ENCODE measurements at places on chromosomes 1 and 21.

- no peaks in the 10 kb centered on the region for H3K27me3 ChIP-seq
- peak overlapping the region; percentile 60 for H3K27ac ChIP-seq
- H3K4me1 ChIP-seq = peaks cover 16% of the 10 kb centered on the region
Measured at GRCh38 chr1:89953131-89953626, 41.7 kb upstream of the ZNF326 start.

DNA sequence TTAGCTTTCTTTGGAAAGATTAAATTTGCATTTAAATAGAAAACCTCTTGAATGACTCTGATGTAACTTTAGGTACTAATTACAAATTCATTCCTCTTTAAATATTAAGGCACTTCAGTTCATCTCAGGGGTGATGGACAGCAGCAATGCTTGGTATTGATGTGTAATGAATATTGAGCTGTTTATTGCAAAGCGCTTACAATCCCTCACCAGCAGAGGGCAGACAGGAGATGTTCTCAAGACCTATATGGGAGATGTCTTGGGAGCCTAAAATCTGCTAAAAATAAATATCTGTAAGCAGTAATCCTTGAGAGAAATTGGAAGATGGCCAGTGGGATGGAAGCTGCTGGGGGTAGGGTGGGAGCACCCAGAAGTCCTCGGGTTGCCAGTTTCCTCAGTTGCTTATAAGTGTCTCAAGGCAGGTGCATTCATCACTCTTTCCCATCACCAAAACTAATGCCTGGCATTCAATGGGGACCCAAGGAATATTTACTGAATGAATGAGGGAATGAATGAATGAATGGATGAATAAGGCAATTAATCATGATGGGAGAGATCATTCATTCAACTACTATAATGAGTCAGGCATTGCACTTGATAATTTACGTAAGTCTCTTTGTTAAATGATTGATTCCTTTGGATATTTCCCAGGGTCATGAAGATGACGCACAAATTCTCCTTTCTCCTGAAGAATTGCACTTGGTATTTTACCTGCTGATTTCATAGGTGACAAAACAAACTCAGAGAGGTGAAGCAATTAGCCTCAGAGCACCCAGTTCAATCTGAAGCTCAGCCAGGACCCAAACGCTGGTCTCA lies 2.3 kb downstream of the KLHDC8A start:
- H3K36me3 ChIP-seq = no peaks in the 10 kb centered on the region

- H3K4me1 ChIP-seq = no peaks in the 10 kb centered on the region
- H3K4me3 ChIP-seq = no peak overlapping the region
- H3K27me3 ChIP-seq = no peaks in the 10 kb centered on the region
- no peaks in the 10 kb centered on the region for H3K36me3 ChIP-seq
- no peak for DNase-seq
- no peak overlapping the region for H3K27ac ChIP-seq
Measured at GRCh38 chr21:40278345-40278744, 411.1 kb downstream of the PCP4 start.

GRCh38 chr1:202189001-202189790 lies 4.4 kb upstream of the LGR6 start:
- no peaks in the 10 kb centered on the region for H3K36me3 ChIP-seq
- no peak overlapping the region for H3K27ac ChIP-seq
- peaks cover 18% of the 10 kb centered on the region for H3K27me3 ChIP-seq
- peak; percentile 81 for DNase-seq
- no peak overlapping the region for H3K4me3 ChIP-seq

DNA sequence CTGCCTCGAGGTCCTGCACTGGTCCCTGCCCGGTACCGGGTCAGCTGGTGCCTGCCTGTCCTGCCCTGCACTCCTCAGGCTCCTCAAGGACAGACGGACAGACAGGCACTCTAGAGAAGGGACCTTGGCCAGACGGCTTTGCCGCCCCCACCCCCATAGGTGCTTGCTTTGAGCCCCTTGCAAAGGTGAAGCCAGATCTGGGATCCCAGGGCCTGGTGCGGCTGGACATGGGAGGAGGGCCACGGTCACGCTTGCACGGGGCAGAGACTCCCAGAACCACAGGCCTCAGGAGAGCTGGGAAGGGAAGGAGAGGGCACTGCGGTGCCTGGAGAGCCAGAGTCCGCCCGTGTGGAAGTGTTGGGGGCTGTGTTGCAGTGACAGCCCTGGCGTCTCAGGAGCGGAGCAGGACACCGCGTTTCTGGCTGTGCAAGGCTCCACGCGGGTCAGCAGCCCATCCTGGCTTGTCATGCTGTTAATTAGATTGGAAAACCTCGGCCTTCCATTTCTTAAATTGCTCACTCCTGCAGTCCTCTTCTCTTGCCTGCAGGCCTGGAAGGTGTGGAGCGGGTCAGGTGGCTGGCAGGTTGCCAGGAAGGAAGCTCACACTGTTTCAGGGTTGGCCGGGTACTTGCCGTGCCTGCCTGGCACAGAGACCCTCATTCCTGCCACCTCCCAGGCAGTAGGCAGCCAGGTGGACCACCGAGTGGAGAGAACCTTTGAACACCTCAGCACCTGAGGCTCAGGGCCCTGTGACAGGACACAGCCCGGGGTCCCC lies 16.3 kb downstream of the COL18A1 start:
- H3K4me1 ChIP-seq = no peaks in the 10 kb centered on the region
- no peak overlapping the region for H3K4me3 ChIP-seq
- DNase-seq = peak; percentile 67
- no peaks in the 10 kb centered on the region for H3K36me3 ChIP-seq
- H3K27ac ChIP-seq = no peak overlapping the region

- no peak for DNase-seq
- H3K4me3 ChIP-seq = no peak overlapping the region
Measured at GRCh38 chr1:98700228-98700627, 38.7 kb downstream of the SNX7 start.

GRCh38 chr1:40914927-40915569 lies 52.9 kb upstream of the CITED4 start:
- no peaks in the 10 kb centered on the region for H3K36me3 ChIP-seq
- DNase-seq = no peak
- H3K27ac ChIP-seq = no peak overlapping the region
- H3K27me3 ChIP-seq = no peaks in the 10 kb centered on the region

DNA sequence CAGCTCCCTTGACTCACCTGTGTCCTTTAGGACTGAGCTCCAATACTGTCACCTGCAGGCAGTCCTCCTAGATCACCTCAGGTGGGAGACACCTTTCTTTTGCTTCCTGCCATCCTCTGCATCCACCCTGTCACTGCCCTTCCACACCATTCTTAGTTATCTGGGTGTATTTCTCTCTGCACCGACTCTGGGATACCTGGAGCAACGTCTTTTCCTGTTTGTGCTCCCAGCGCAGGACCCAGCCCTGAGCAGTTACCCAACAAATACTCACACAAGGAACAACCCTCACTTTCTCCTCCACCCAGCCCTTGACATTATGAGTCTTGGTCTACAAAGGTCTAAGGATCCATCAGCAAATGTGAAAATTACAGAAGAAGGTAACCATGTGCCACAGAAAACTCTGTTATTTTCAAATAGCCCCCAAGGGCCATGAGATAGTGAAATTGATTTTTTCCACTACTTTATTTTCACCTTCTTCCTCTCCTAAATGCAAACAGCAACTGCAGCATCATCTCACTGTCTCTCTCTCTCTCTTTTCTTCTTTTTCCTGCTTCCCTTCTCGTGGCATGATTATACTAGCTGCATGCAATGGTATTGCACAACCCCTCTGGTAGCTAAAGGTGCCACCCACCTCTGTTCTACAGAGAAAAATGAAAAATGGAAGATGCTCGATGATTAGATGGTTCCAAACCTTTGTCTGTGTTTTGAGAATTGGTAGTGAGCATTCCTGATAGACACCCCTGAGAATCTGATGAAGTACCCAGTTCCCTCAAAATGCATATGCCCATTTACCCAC lies 89.0 kb downstream of the MIS18A start:
- H3K27me3 ChIP-seq = no peaks in the 10 kb centered on the region
- no peak overlapping the region for H3K4me3 ChIP-seq
- no peak for DNase-seq
- no peak overlapping the region for H3K27ac ChIP-seq
- H3K36me3 ChIP-seq = no peaks in the 10 kb centered on the region
- H3K4me1 ChIP-seq = no peaks in the 10 kb centered on the region

GRCh38 chr1:21623410-21623961 lies 45.7 kb downstream of the RAP1GAP start:
- peak; percentile 57 for DNase-seq
- H3K4me3 ChIP-seq = no peak overlapping the region
- no peaks in the 10 kb centered on the region for H3K36me3 ChIP-seq
- peak overlapping the region; percentile 41 for H3K27ac ChIP-seq
- H3K4me1 ChIP-seq = no peaks in the 10 kb centered on the region
- peaks cover 13% of the 10 kb centered on the region for H3K27me3 ChIP-seq

DNA sequence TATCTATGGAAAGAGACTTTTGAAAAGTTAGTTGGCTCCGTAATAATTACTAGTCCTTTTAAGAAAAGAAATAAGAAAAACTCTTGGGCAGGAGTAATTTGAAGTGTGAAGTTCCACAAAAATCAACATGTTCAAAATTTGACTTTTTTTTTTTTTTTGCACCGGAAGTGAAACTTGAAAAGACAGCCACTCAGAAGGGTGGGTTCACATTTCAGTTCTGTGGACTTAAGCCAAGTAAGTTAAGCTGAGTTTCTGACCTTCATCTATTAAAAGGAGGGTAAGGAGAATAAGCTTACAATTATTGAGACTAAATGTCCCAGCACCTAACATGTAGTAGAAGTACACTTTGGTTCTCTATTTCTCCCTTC lies 11.0 kb downstream of the RO60 start:
- H3K36me3 ChIP-seq = no peaks in the 10 kb centered on the region
- peaks cover 4% of the 10 kb centered on the region for H3K4me1 ChIP-seq
- no peak overlapping the region for H3K27ac ChIP-seq
- no peak for DNase-seq

DNA sequence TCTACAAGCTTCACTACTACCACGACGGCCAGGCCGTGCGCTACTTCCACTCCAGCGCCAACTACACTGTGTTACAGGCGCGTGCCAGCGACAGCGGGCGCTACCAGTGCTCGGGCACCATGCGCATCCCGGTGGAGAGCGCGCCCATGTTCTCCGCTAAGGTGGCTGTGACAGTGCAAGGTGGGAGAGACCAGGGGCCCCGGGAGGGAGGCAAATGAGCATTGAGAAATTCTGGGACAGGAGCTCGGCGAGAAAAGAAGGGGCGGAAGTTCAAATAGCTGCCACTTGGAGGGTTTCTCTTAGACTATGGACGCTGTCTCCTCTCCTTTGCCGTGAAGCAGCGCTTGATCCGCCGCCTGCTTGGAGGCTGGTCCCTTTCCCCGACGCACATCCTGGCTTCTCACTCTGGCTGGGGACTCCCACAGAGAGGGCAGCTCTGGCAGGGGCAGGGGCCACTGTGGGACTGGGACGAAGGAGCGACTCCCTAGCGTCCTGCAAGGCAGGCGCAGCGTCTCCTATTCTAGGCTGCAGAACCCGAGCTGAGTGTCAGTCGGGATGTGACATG lies 4.6 kb downstream of the FCRLB start:
- peak; percentile 40 for DNase-seq
- peak overlapping the region; percentile 92 for H3K27ac ChIP-seq
- no peaks in the 10 kb centered on the region for H3K36me3 ChIP-seq
- H3K4me1 ChIP-seq = peaks cover 21% of the 10 kb centered on the region

- no peaks in the 10 kb centered on the region for H3K36me3 ChIP-seq
- H3K4me3 ChIP-seq = no peak overlapping the region
- H3K27ac ChIP-seq = no peak overlapping the region
- no peak for DNase-seq
- no peaks in the 10 kb centered on the region for H3K27me3 ChIP-seq
Measured at GRCh38 chr1:200353232-200353631, 56.6 kb downstream of the ZNF281 start.

DNA sequence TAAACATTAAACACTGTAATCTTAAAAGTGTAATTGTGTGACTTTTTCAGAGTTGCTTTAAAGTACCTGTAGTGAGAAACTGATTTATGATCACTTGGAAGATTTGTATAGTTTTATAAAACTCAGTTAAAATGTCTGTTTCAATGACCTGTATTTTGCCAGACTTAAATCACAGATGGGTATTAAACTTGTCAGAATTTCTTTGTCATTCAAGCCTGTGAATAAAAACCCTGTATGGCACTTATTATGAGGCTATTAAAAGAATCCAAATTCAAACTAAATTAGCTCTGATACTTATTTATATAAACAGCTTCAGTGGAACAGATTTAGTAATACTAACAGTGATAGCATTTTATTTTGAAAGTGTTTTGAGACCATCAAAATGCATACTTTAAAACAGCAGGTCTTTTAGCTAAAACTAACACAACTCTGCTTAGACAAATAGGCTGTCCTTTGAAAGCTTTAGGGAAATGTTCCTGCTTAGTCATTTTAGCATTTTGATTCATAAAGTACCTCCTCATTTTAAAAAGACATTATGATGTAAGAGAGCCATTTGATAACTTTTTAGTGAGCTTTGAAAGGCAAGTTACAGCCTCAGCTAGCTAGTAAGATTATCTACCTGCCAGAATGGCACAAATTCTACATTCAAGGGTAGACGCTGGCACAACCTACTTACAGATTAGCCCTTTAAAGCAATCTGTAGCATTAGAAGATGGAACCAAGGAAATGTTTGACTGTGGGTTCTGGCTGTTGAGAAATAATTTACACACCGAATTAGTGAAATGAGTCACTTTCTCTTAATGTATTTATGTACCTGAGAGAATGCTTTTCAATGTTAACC lies 9.4 kb downstream of the SOD1 start:
- H3K27ac ChIP-seq = no peak overlapping the region
- DNase-seq = no peak
- no peaks in the 10 kb centered on the region for H3K27me3 ChIP-seq

DNA sequence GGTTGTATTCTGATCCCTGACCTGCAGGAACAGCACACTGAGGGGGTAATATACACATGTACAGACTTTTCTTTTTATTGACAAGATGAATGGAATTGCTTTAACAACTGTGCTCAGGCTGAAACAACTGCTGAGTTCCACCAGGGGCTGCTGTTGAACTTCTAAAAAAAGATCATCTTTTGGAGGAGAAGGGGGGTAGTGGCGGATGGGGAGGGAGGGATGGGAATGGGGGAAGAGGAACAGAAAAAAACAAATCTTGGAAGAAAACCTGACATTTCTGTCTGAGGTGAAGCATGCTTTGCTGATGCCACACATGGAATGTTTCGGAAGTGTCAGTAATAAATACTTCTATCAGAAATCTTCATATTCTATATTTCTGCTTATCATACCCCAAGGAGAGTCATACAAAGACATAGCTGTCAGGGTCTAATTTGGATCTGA lies 75.0 kb downstream of the RWDD3 start:
- no peak overlapping the region for H3K27ac ChIP-seq
- no peak for DNase-seq
- no peaks in the 10 kb centered on the region for H3K4me1 ChIP-seq
- peaks cover 5% of the 10 kb centered on the region for H3K27me3 ChIP-seq
- no peaks in the 10 kb centered on the region for H3K36me3 ChIP-seq
- H3K4me3 ChIP-seq = no peak overlapping the region

- no peaks in the 10 kb centered on the region for H3K4me1 ChIP-seq
- no peak overlapping the region for H3K4me3 ChIP-seq
- H3K36me3 ChIP-seq = no peaks in the 10 kb centered on the region
Measured at GRCh38 chr1:200733907-200734306, 4.8 kb upstream of the CAMSAP2 start.

All from transverse colon (tissue), 4 donors.